ENCODE measurements at places on chromosomes 5 and 9. TPM values are rescaled to one million over a fixed set of nuclear protein-coding genes. Genes with fewer than 3 reads are reported as not detected.

PRSS3 gene
- not detected for total RNA-seq

GABRA6 gene
- total RNA-seq: not detected

PCDHB14 gene
- total RNA-seq: not detected

WNT8A gene
- total RNA-seq: not detected

CAPSL gene
- not detected for total RNA-seq

UBAP1 gene
- 47.1 TPM for total RNA-seq

PCDHGB2 gene
- total RNA-seq: 0.20 TPM

DMRT3 gene
- total RNA-seq: not detected

CLIC3 gene
- 2.8 TPM for total RNA-seq

ANKDD1B gene
- total RNA-seq: not detected

HTR1A gene
- total RNA-seq: not detected

PDGFRB gene
- not detected for total RNA-seq

TMEM171 gene
- total RNA-seq: not detected

CKMT2 gene
- total RNA-seq: 0.27 TPM

COL23A1 gene
- total RNA-seq: not detected

SLC45A2 gene
- not detected for total RNA-seq

SPATA31C1 gene
- total RNA-seq: not detected

PLPP7 gene
- total RNA-seq: 0.22 TPM

UBAC1 gene
- total RNA-seq: 16.4 TPM

ANKRD31 gene
- 0.56 TPM for total RNA-seq

IL9 gene
- not detected for total RNA-seq

FBLL1 gene
- not detected for total RNA-seq

TMEM215 gene
- not detected for total RNA-seq

AGXT2 gene
- total RNA-seq: not detected

ZDHHC21 gene
- 2.7 TPM for total RNA-seq

KCNMB1 gene
- total RNA-seq: 0.06 TPM

INSL6 gene
- not detected for total RNA-seq

WDR38 gene
- not detected for total RNA-seq

OR1L1 gene
- total RNA-seq: not detected

TAF11L5 gene
- total RNA-seq: not detected

MCIDAS gene
- total RNA-seq: not detected

HTR4 gene
- not detected for total RNA-seq

FSD1L gene
- 0.56 TPM for total RNA-seq

PIP5K1B gene
- not detected for total RNA-seq

TRPM6 gene
- not detected for total RNA-seq

PSD2 gene
- not detected for total RNA-seq

FKTN gene
- 5.8 TPM for total RNA-seq

SLC9A3 gene
- 2.5 TPM for total RNA-seq

CDC26 gene
- total RNA-seq: 15.8 TPM

SLC6A7 gene
- not detected for total RNA-seq

BRINP1 gene
- total RNA-seq: not detected

PCDHGC4 gene
- total RNA-seq: not detected

PCDHB16 gene
- not detected for total RNA-seq

OR1Q1 gene
- total RNA-seq: not detected

C7 gene
- total RNA-seq: not detected

EPB41L4B gene
- not detected for total RNA-seq

CCDC152 gene
- total RNA-seq: 1.6 TPM

C5orf46 gene
- total RNA-seq: not detected

SH3RF2 gene
- total RNA-seq: 0.42 TPM

ANKH gene
- total RNA-seq: 69.5 TPM

POMT1 gene
- 50.1 TPM for total RNA-seq

KCNIP1 gene
- total RNA-seq: not detected

PCDH1 gene
- total RNA-seq: 0.17 TPM

HAVCR1 gene
- 1.5 TPM for total RNA-seq

ERGIC1 gene
- total RNA-seq: 51.0 TPM

CNTNAP3B gene
- total RNA-seq: not detected

CER1 gene
- not detected for total RNA-seq

GFI1B gene
- total RNA-seq: not detected

NPM1 gene
- total RNA-seq: 1,243 TPM
